A549 (cell line): ENCODE measurements at places on chromosomes 2 and 18.

DNA sequence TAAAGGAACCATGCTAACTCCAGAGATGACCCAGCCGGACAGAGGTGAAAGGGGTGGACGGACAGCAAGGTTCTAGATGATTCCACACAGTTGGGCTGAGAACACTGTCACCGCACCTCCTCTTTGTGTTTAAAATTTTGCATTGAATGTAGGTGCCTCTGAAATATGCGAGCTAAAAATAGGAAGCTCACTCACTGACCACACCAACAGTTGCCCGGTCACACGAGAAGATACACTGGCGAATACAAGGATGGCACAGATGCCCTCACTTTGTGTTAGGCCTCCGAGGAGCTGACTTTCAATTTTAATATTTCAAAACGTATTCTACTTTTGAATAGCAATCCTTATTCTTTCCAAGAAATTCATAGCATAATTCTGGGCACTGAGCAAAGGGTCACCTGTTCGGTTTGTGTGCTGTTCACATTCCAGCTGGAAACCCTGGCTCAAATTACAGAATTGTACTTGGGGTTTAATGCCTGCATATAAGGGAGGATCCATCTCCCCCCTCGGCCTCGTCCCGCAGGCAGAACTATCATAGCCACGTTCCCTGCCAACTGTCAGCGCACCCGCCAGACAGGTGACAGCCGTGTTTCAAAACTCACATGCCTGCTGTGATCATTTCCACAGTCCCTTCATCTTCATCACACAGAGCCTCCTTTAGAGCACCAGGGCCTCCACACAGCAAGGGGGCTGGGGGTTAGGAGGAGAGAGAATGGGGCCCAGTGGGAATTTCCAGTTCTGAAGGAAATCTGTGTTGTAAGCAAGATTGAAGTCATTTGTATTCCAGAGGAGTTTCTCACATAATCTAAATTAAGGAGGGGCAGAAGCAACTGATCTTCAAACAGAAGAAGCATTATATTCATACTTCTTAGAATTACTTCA is 48.2 kb downstream of the ADI1 start:
- DNase-seq = no peak

GRCh38 chr2:235504441-235505180 is 10.8 kb downstream of the AGAP1 start:
- DNase-seq = no peak

DNA sequence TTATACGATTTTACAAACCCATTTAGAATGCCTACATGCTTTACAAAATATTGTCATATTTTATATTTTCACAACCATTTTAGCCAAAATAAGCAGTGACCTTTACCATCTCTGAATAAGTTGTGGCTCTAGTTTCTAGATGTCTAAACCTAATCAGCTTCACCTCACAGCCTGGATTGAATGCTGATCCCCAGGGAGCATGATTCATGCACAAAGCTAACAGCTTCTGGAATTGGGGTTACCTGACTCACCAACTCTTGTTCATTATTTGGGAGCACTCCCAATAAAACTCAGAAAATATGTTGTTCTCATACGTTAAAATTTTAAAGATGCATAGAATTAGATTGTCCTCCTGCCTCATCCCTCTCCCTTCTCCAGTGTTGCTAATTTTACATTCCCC is 611.7 kb upstream of the NETO1 start:
- no peak for DNase-seq

DNA sequence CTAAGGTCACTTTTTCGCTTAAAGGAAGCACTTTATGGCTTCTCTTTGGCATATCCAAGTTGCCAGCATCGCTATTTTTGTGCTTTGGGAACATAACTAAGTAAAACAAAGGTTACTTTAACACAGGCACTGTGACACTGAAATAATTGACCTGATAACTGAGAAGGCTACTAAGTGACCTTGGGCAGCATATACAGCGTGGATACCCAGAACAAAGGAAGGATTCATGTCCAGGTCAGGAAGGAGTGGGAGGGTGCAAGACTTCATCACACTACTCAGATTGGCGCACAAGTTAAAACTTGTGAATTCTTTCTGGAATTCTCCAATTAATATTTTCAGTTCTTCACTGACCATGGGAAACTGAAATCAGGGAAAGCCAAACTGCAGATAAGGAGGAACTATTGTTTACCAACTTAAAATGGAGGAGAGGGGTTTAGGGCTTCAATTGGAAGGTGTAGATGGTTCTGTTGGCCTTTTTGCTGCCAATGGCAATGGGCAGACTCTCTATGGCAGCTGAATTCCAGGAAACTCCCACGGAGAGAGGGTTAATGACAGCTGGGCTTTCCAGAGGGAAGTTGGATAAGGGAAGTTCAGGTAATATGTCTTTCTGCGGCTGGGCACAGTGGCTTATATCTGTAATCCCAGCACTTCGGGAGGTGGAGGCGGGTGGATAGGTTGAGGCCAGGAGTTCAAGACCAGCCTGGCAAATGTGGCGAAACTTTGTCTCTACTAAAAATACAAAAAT is 45.3 kb downstream of the COMMD1 start:
- no peak for DNase-seq

GRCh38 chr2:1838426-1838825 is 94.1 kb upstream of the PXDN start:
- no peak for DNase-seq

DNA sequence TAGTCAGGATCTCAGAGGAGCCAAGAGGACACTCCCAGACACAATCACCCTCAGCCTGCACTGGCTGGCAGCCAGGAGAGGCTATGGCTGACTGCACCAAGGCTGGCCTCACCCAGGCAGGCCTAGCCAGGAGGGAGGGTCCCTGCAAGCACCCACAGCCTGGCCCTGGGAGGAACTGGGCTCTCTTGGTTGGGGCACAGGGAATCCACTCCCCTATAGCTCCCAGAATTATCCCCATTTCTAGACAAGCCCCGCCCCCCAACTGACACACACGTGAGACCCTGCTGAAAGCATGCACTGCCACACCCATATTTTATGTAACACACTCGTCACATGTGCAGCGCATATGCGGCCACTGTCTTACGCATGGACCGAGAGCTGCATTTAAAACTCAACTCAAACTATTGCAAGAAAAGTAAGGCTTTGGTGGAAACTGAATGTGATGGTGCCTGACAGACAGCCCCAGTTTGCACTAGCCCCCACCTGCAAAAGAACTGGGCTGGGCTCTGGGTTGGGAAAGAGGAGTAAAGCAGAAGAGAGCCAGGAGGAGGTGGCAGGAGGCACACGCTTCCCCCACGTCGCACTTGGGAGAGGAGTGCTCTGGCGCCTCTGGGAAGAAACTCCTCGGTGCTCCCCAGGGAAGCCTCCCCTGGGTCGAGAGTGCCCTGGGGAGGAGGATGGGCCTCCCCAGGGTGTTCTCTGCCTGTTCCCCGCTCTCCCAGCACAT is 28.9 kb upstream of the ARHGEF4 start:
- no peak for DNase-seq

DNA sequence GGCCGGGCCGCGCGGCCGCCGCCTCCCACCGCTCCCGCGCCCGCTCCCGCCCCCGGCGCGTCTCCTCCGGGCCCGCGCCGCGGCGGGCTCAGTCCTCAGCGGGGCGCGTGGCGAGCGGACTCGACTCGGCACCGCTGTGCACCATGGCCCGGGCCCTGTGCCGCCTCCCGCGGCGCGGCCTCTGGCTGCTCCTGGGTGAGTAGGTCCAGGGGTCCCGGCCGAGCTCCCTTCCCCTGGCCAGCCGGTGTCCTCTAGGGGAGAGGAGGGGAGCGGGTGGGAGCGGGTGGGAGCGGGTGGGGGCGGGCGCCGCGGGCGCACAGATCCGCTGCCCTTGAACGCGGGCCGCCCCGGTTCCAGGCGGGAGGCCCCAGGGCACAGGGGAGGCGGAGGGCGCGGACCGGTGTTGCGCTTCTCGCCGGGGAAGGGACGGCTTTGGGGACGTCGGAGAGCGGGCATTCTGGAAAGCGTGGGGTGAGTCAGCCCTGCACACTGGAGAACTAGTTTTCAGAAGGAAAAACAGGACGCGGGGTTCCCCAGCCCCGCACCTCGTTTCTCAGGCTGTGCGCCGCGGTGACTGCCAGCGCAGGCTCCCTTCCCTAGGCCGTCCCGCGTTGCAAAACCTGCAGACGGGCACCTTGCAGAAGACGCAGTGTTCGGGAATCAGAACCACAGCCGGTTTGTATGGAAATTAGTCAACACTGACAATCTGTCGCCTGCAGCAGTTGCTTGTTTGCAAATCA is at the start of gene RAMP1:
Gene RAMP1 (plus strand): TSS at position 91 of the 740 bp plus-strand sequence. CDS start 53 bp downstream, at position 144.
- no peak for DNase-seq
